ENCODE measurements at places on chromosomes 3 and 15. TPM values are rescaled to one million over a fixed set of nuclear protein-coding genes. Genes with fewer than 3 reads are reported as not detected.

TEX55 gene
- not detected for total RNA-seq

ATP8B4 gene
- 17.2 TPM for total RNA-seq

SPINK8 gene
- total RNA-seq, result not detected

GRK7 gene
- total RNA-seq, result 0.12 TPM

ZCWPW2 gene
- total RNA-seq, result 0.74 TPM

LOXL1 gene
- total RNA-seq, result 6.2 TPM

CHRNA3 gene
- total RNA-seq, result not detected

MLF1 gene
- total RNA-seq, result 4.4 TPM

TERB2 gene
- total RNA-seq, result not detected

CHRNA7 gene
- 0.88 TPM for total RNA-seq

GNAT1 gene
- total RNA-seq, result 1.3 TPM

SLC2A2 gene
- not detected for total RNA-seq

GRIP2 gene
- total RNA-seq, result 2.6 TPM

FBXO40 gene
- total RNA-seq, result not detected

C3orf85 gene
- not detected for total RNA-seq

RASL12 gene
- 8.8 TPM for total RNA-seq

REC114 gene
- not detected for total RNA-seq

CCDC39 gene
- 0.38 TPM for total RNA-seq

RFT1 gene
- 14.0 TPM for total RNA-seq

CCRL2 gene
- total RNA-seq, result 17.8 TPM

RARRES1 gene
- 182 TPM for total RNA-seq

TUBGCP5 gene
- total RNA-seq, result 11.5 TPM

PARP15 gene
- total RNA-seq, result 4.1 TPM

PARP14 gene
- 41.9 TPM for total RNA-seq

CP gene
- 4.8 TPM for total RNA-seq

PLA2G4E gene
- 0.12 TPM for total RNA-seq

CPA3 gene
- total RNA-seq, result 16.2 TPM

HES1 gene
- 8.3 TPM for total RNA-seq

CADPS gene
- 0.09 TPM for total RNA-seq

EFHB gene
- total RNA-seq, result 1.6 TPM

NLGN1 gene
- 17.0 TPM for total RNA-seq

BTLA gene
- total RNA-seq, result 0.37 TPM

COL7A1 gene
- total RNA-seq, result 2.0 TPM

ANKDD1A gene
- 5.9 TPM for total RNA-seq

GOLGA8O gene
- total RNA-seq, result not detected

TTLL3 gene
- total RNA-seq, result 51.3 TPM

RASGRP1 gene
- 1.9 TPM for total RNA-seq

TRPM1 gene
- total RNA-seq, result not detected

LIPH gene
- 0.25 TPM for total RNA-seq

SLITRK3 gene
- not detected for total RNA-seq

CATSPER2 gene
- total RNA-seq, result 2.0 TPM

KIF15 gene
- total RNA-seq, result 0.84 TPM

KCNH8 gene
- 0.09 TPM for total RNA-seq

GOLGA6L2 gene
- total RNA-seq, result not detected

ISG20 gene
- total RNA-seq, result 41.0 TPM

SNTN gene
- total RNA-seq, result not detected

LRTM1 gene
- not detected for total RNA-seq

CYP8B1 gene
- not detected for total RNA-seq

PPP1R14D gene
- not detected for total RNA-seq

KBTBD8 gene
- 3.1 TPM for total RNA-seq

GASK1A gene
- 4.9 TPM for total RNA-seq

P3H2 gene
- total RNA-seq, result 11.3 TPM

GOLGA6B gene
- not detected for total RNA-seq
